HCEC 1CT (cell line): ENCODE measurements at places on chromosomes 1 and 21.

GRCh38 chr1:25031966-25032667 lies 102.0 kb upstream of the RUNX3 start:
- DNase-seq = no peak

GRCh38 chr1:32886828-32887414 lies 630 bp downstream of the HPCA start:
- no peak for DNase-seq

- no peak for DNase-seq
Measured at GRCh38 chr1:185376288-185376687, 59.2 kb upstream of the IVNS1ABP start.

GRCh38 chr1:89254658-89255287 lies 17.9 kb downstream of the GBP5 start:
- no peak for DNase-seq

DNA sequence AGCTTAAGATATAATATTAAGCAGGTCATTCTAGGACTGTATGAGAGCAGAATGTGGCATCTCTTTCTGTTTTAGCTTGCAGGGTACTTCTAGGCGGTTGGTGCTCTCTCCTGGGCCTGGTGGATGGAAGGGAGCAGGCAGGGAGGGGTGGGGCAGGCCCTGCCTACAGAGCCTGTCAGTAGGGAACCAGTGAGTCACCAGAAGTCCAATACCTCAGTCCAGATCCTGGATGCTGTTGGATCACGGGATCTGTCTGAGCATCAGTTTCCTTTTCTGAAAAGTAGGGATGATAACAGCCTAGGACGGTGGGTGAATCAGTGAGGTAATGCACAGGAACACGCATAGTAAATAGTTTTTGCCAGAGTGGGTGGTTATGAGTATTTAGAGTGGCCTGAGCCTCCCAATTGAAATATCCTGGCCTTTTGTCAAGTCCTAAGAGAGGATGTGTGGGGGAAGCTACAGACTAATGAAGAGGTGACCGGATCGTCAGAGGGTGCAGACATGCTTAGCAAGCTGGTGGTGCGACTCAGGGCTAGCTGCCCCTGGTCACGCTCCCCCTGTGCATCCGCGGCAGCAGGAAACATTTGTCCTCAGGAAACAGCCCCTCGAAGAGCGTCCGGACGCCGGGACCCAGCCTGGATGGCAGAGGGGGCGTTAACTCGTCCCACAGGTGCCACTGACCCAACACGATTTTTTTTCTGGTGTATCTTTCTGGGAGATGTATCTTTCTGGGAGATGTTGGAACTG lies 23.9 kb downstream of the NAV1 start:
- peak; percentile 93 for DNase-seq

DNA sequence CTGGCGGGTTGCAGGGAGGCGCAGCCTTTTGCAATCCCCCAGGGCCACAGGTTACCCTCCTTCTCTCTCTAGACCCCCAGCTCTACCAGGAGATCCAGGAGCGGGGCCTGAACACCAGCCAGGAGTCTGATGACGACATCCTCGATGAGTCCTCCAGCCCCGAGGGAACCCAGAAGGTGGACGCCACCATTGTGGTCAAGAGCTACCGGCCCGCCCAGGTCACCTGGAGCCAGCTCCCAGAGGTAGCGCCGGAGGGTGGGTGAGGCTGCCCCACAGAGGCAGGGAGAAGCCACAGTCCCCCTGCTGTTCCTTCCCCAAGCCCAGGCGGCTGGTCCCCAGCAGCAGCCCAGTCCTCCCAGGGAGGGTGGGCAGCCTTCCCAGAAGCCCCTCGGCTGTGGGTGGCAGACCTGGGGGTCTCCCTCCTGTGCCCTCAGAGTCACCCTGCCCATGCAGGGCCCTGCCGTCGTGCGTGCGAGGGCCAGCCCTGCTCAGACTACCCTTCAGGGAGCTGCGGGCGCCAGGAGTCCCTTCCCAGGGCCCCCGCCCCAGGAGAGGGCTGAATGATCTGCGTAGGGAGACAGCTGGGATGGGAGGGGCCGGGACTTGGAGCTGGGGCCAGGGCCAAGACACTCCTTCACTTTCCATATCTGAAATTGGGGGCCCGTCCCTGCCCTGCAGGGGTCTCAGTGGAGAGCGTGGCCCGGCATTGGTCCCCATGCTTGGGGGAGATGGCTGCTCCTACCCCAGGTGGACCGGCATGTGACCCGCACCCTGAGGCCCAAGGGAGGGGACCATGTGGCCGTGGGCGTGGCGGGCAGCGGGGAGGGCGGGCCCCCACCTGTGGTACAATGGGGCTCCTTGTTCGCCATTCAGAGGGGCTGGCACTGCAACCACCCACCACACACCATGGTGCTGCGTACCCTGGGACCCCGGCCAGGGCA lies 12.9 kb downstream of the ARHGEF16 start:
- DNase-seq = no peak

- DNase-seq = no peak
Measured at GRCh38 chr21:45277101-45278045, 10.3 kb downstream of the POFUT2 start.

DNA sequence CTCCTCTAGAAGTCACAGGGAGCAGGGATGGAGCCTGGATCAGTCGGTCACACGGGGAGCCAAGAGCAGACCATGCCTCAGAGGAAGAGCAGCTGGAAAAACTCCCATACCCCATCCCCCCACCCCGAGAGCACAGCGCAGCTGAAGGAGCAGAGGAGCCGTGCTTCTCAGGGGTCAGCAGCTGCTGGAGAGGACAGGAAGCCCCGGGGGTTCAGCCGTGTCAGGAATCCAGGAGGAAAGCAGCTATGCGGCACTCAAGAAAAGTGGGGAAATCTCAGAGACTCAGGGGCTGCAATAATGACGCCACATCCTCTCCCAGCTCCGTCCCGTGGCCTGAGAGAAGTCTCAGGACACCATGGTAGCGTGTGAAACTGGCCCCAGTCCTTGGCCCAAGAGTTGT lies 102.3 kb downstream of the NPHP4 start:
- no peak for DNase-seq

DNA sequence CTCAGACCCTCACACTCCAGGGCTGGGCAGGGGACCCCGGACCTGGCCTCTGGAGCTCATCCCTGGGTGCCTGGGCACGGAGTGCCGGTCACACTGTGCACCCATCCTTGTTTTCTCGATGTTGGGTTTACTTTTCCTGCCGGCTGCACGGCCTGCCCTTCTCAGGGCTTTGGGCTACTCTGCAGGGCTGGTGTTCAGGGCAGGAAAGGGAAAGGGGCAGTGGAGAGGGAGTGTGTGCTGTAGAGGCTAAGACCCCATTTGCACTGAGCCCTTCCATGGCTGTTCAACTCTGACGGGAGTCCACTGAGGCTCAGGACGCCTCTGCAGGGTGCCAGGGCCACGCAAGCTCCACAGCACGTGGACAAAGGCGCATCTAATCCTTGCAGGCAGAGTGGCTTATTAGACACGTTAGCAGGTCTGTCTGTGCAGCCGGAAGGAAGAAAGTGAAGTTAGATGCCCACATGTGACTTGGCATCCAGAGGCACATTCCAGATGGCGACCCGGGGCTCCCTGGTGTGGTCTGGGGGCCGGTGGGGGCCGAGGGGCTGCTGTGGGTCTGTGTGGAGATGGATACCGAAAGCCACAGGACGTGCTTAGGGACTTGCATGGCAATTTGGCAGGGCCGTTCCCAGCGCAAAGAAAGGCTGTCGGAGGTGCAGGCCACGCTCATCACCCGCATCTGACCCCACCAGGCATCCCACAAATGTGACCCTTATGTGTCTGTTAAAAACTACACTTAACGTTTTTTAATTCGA lies 33.6 kb downstream of the COL18A1 start:
- no peak for DNase-seq

DNA sequence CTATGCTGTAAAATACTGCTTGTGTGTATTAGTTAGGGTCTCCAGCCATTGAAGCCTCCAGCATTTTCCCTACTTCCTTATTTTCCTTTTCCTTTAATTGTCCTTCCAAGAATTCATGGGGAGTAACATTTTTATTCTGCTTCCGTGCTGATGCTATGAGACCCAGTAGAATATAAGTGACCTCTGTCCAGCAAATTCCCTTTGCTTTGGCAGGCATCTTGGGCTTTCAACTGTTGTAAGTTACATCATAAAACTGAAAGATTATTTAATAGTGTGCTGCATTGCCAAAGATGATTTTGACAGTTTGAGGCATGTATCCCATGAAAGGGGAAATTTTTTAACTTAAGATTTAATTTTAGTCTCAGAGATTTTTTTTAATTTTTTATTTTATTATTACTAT lies 48.1 kb upstream of the B3GALT2 start:
- no peak for DNase-seq

GRCh38 chr1:161082483-161082882 lies 6.9 kb downstream of the NECTIN4 start:
- DNase-seq = no peak

DNA sequence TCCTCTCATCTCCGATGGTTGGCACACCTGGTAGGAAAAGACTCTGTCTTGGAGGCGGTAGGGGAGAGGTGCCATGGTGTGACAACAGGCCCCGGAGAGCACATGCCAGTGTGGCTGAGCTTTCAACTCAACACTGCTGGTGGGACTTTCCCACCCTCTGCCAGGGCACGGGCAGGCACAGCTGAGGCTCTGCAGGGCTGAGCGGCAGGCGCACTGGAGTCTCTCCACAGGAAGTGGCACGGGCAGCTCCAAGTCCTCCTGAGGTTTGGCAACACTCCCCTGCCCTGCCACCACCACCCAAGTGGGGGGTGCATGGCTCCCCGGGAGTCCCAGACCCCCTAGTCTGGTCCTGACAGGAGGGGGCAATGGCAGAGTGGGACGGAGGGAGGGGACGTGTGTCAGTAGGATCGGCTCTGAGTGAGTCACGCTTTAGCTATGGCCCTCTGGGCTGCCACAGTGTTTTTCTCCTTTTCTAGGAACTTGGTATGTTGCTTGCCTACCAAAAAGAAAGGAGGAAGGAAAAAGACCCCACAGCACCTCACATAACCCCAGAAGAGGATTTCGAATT lies 27.3 kb upstream of the EVA1B start:
- DNase-seq = peak; percentile 75

DNA sequence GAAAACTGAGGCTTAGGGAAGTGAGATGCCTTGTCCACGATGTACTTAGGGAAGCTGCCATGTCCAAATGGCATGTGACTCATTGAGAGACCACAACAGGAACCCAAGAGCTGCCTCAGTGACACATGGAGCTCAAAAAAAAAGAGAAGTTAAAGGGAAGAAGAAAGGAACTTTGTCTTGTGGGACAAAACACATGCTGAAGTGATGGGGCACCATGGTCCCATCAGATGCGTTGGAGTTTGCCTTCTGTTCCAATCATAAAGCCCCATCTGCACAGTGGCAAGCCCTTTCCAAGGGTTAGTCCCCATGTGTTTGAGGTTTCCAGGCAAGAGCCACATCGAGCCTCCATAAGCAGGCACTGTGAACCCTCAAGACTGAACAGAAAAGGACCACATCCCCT lies 8.0 kb downstream of the MED8 start:
- DNase-seq = no peak

- no peak for DNase-seq
Measured at GRCh38 chr1:157181258-157181657, 43.1 kb upstream of the ETV3 start.

DNA sequence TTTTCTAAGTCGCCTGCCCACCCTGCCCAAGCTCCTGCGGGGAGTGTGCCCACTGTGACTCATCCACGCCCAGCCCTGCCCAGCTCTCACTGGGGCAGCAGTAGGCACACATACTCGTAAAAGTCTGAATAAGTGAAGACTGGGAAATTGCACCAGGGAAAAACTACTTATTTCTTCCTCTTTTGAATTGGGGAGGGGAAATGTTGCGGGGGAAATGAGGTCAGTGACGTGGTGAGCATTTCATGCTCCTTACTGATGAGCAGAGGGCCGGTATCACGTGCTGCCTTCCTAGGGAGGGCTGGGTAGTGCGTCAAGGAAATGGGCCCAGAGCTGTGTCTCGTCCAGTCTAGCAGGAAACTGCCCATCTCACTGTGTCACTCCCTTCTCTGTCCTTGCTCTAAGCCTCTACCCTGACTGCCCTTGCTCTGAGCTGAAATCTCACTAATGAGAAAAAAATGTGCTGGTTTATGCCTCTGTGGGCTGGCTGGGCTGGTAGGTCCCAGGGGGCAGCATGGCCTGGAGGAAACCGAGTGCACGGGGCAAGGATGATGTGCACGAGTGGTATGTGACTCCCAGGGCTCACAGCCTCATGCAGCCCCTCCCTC lies 13.5 kb upstream of the TNFRSF1B start:
- DNase-seq = peak; percentile 73

DNA sequence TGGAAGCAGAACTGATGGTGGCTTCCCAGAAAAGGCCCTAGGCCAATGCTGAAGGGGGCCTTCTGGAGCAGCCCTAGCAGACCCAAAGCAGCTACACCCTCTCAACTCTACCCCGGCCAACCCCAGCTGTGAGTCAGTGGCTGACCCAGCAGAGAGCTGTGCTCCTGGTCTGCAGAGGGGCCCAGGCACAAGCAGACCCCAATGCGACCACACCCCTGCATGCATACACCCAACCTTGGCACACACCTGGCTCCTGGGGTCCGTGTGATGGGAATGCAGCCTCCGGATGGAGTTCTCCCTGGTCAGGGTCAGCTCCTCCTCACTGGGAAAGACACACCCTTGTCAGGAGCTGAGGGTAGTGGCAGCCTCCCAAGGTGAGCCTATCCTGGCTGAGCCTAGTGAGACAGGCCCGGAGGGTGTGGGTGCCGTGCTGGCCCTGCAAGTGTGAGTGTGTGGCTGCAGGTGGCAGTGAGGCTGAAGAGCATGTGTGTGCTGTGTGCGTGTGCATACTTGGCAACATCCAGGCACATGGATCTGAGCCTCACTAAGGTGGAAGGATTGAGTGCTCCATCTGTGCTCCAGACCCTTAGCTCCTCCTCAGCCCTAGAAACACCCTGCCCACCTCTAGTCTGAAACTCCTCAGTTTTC lies 3.9 kb upstream of the ARHGAP30 start:
- DNase-seq = no peak

- DNase-seq = no peak
Measured at GRCh38 chr1:75671708-75672107, 52.8 kb upstream of the ACADM start.

DNA sequence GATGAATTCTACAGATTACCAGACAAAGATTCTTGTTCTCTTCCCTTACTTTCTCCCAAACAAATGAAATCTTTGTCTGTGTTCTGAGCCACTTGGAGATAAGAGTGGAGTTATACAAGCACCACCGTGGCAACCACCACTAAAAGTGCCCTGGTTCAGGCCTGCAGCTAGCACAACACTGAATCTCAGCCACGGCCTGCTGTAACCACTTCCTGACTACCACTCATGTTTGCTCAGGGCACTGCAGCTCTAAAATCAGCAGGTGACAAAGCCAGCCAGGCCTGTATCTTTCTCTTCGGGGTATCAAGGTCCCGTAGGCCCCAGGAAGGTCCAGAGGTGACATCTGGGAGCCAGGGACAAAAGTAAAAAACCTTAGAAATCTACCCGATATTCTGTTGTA lies 3.2 kb upstream of the OR2T6 start:
- no peak for DNase-seq

- DNase-seq = no peak
Measured at GRCh38 chr1:29333008-29333407, 96.7 kb downstream of the PTPRU start.

- DNase-seq = no peak
Measured at GRCh38 chr1:64895500-64895899, 70.8 kb downstream of the JAK1 start.

GRCh38 chr1:212664409-212665199 lies 35.0 kb downstream of the BATF3 start:
- no peak for DNase-seq

- DNase-seq = no peak
Measured at GRCh38 chr1:116951200-116951935, 41.7 kb downstream of the PTGFRN start.
